ENCODE measurements at places on chromosomes 13 and 19.

DNA sequence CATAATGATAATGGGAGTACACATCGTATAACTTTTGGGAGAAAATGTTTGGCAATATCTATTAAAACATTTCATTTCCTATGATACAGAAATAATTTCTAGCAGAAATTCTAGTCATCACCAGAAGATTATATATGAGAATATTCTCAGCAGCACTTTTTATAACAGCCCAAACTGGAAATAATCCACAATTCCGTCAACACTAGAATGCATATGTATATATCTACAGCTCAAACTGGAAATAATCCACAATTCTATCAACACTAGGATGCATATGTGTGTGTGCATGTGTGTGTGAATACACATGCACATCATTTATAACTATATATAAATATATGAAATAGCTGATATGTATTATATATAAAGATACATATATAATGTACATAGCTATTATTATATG, 408.0 kb upstream of the KLHL1 start:
- DNase-seq: no peak

GRCh38 chr19:15330801-15331418, 1.4 kb downstream of the BRD4 start:
- DNase-seq: no peak

DNA sequence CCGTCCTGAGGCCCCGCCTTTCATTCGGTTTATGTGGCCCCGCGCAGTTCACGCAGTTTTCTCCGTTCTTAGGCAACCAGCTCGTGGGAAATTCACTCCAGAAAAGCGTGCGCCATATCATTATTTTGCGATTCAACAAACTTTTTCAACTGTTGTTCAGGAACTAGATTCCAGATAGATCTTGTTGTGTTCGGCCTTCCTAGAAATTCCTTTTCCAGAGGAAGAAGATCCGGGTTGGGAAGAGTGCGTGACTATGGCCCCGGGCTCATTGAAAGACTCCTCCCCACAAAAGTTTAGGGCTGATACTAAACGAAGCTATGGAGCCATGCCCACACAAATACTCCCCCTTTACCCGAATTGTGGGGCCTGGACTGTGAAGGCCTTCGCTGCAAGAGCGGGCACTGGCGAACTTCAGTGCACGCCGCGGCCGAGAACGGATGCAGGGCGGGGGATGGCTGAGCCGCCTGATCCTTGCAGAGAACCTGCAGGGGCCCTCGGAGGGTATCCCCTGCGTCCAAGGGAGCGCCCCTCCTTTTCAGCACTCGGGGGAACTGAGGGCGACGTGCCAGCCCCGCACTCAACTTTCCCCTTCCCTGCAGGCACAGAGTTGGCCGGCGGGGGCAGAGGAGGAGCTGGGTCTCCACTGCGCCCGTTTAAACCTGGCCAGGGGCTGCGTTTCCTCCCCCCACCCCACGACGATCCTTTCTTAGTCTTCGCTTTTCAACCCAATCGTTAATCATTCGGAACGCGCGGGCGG, 904 bp upstream of the SOX1 start:
- DNase-seq: no peak

- peak; percentile 83 for DNase-seq
These were observed 22.3 kb downstream of the IER2 start for GRCh38 chr19:13172346-13173138.

DNA sequence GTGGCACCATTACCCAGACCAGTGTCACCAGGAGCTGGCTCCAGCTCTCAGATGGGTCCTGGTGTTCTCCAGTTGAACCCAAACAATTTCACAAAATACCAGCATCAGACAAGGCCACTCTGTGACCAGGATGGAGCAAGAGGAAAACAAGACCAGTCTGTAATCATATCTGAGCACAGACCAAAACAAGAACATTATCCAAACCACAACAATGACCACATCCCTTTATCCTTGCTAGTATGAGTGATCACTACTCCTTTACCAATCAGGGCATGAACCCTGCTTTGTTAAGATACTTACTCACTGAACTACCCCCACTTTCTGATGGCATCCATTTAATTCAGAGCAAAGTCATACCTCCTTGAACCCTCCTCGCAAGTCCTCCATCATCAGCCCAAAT, 145.9 kb downstream of the NUFIP1 start:
- DNase-seq: no peak

DNA sequence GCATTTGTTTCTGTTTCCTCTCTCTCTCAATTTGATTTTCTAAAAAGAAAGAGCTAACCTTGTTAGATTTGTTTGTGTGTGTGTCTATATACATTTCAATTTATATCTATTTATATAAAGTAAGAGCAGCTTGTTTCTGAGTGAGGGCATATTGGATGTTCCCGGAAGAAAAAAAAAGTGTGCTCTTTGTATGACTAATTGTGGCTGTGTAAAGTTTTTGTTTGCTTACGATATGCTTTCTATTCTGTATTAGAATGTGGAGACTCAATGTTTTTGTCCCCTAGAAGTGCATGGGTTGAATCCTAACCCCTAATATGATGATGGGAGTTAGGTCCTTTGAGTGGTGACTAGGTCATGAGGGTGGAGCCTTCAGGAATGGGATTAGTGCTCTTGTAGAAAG, 66.6 kb upstream of the C1QTNF9B start:
- DNase-seq: no peak

DNA sequence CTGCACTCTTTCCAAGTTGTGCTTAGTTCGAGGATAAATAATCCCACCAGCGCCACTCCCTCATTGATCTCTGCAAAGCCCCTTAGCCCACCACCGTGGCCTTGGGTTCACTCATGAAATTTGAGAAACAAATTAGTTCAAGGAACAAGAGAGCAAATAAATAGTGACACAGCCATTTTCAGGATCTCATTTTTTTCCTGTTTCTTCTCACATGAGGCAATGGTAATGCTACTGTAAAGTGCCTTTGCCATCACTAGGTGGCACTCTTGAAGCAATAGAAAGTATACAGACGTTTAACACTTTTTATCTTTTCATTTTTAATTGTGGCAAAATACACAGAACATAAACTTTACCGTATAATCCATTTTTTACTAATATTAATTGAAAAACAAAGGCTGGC, 76.8 kb upstream of the ZNF835 start:
- no peak for DNase-seq

- no peak for DNase-seq
These were observed 630.0 kb upstream of the MIR17HG start for GRCh38 chr13:90717451-90717936.

DNA sequence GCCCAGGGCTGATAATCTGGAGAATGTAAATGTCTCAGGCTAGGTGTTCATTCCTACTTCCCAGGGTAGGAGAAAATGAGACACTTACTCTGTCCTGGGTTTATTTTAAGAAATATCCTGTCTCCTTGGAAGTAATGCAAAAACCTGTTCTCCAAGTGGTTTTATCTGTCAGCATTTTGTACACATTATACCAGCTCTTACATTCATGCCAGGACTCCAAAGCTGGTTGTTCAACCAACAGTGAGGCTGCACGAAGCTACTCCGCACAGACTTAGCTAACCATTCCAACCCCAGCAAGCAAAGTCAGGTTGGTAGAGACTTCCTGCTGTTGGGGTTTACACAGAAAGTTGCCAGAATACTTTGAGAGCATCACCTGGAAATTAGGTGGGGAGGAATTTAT, 55.6 kb downstream of the SLC7A1 start:
- no peak for DNase-seq

GRCh38 chr19:31113293-31113692, 235.9 kb downstream of the TSHZ3 start:
- no peak for DNase-seq

DNA sequence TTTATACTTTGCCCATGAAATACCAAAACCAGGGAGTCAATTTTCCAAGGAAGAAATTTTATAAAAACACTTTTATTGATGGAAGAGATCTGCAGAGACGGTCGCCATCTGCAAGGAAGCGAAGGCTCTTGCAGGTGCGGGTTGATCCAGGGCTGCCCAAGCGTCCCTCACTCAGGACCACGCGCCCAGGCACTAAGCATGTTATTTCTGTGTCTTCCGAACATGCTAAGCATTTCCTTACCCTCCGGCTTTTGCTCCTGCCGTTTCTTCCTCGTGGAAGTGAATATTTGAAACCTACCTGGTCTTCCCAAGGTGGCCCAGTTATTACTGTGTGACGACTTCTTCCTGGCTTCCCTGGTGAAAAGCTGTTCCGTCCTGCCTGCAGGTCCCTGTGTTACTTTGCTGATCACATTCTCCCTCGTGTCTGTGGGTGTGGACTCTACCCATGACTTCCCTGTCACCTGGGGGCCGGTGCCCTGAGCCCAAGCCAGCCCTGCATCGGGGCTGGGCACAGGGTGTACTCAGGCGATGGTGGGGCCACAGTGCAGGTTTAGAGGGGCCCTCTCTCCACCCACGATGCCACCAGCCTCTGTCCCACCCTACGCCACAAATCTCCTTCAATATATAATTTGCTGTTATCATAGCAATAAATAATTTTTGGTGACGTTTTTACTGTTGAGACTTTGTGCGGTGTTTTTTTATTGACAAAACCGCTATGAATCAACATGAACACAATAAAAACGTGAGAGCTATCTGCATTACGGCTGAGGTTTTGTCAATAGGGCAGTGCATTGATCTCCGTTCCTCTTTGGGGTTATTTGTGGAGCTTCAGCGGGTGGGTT, 119.4 kb downstream of the URI1 start:
- DNase-seq: no peak

GRCh38 chr19:46068345-46069258, 27.8 kb upstream of the IGFL4 start:
- no peak for DNase-seq

DNA sequence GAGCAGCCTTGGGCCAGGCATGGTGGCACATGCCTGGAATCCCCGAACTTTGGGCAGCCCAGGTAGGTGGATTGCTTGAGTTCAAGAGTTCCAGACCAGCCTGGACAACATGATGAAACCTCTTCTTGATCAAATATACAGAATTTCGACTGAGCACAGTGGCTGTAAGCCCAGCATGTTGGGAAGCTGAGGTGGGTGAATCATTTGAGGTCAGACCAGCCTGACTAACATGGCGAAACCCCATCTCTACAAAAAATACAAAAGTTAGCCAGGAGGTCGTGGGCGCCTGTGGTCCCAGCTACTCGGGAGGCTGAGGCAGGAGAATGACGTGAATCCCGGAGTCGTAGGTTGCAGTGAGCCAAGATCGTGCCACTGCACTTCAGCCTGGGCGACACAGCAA, 8.0 kb upstream of the NLRP7 start:
- DNase-seq: no peak

DNA sequence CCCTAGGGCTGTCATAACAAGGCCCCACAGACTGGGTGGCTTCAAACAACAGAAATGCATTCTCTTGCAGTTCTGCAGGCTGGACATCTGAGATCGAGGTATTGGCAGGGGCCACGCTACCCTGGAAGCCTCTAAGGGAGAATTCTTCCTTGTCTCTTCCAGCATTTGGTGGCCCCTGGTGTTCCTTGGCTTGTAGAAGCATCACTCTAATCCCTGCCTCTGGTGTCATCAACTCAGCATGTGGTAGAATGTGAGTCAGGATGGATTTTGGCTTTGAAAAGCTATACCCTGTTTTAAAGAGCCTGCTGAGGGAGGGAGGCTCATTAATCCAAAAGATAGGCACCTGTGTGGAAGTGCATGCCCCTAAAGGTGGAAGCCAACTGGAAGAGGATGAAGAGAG, 7.9 kb upstream of the GGACT start:
- no peak for DNase-seq

DNA sequence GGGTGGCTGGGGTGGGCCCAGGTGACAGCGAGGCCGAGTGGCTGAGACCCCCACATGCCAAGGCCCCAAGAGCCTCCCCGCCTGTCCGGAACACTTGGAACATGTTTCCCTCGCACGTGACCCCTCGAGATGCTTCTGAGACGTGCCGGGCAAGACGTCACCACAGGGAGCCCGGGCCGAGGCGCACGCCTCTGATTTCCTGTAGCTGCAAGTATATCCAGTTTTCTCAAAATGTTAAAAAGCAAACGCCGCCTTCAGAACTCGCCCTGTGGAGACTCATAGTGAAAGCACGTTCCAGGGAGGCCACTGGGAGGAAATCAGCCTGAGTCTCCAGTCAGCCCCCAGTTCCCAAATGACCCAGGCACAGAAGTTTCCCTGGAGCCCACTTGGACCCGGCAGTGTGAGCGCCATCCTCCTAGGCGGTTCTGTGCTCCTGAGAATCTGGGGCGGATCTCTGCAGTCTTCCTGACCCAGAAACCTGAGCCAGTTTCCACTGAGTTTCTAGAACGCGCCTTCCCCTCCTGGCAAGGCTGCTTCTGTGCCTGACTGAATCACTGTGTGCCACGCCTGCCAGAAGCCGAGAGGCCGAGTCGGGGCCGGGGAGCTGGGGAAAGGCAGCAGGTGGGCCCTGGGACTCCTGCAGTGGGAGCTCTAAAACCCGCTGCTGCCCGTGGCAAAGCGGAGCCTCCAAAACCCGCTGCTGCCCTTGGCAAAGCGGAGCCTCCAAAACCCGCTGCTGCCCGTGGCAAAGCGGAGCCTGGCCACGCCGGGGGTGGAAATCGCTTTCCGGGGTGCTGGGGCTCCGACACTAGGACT, 179.3 kb downstream of the KDM4B start:
- no peak for DNase-seq

- DNase-seq: no peak
These were observed 174.7 kb downstream of the FLT1 start for GRCh38 chr13:28320209-28320608.

DNA sequence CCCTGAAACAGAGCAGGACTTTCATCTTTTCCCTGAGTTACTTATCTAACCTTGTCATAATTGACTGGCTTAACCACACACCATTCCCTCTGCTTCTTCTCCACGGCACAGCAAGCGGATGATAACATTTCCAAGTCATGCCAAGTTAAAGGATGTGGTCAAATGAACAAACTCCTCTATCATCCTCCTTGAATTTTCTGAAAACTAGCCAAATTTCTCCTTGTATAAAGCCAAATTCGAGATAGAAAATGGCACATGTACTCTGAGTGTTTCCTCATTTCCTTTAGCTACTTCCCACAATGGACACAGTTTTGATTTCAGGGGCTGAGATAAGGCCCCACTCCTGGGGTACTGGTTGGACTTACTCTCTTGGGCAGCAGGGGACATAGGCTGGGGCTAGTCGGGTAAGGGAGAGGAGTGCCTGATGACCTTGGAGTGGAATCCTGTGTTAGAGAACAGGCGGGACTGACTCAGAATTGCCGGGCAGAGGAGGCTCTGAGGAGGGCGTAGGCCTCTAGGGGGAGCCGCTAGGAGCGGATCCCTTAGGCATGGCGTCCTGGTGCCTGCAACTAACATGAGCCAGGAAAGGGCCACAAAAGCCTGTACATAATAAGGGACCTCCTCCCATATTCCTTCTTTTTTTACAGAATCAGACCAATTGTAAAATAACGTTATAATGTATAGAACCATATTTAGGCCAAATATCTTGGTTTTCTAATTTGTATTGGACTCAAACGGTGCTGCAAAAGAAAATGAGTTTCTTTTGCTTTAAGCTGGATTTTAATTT, 20.3 kb upstream of the TMTC4 start:
- no peak for DNase-seq

DNA sequence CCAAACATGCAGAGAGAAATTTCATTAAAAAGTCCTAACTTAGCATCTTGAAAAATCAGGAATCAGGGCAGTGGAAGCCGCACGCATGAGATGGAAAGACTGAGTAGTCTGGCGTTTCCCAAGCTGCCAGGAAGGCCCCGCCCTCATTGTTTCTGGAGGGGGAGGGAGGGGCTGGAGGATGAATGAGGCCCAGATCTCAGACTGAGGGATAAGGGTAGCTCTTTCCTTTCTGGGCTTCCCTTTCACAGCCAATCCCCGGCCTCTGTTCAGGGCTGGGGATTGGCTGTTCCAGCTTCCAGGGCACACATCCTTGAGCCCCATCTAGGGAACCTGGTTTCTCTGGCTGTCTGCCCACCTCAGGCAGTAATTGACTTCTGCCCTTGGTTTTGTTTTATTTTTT, 7.3 kb downstream of the C19orf53 start:
- DNase-seq: no peak

- peak; percentile 60 for DNase-seq
These were observed 105.6 kb downstream of the RAB20 start for GRCh38 chr13:110455941-110456340.

Data from activated naive CD4-positive, alpha-beta T cell treated with Interleukin-2 at 50 U/mL for 16 hours (primary cell).